Cardiac septum (tissue), 1 donor: ENCODE measurements at places on chromosomes 2 and 18. TPM values are rescaled to one million over a fixed set of nuclear protein-coding genes. Genes with fewer than 3 reads are reported as not detected.

DNA sequence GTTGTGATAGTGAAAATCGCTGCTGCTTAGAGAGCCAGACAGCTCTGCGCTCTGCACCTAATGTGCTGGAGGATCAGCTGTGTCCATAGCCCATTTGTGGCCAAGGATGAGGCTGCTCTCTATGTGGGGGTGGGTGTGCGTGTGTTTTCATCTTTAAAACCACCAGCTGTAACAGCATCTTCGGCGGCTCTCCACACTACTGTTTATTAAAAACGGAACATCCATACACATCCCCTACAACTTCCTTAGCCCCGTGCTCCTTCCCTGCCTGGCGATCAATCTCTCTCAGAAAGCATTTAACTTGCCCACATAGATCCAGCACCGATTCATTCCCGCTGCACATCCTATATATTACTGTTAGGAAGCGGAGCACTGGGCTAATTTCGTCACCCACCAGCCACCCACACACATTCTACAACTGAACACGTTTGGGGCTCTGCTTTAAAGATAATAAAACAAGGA, 1.6 kb downstream of the CELF4 start:
- DNase-seq: no peak

DNA sequence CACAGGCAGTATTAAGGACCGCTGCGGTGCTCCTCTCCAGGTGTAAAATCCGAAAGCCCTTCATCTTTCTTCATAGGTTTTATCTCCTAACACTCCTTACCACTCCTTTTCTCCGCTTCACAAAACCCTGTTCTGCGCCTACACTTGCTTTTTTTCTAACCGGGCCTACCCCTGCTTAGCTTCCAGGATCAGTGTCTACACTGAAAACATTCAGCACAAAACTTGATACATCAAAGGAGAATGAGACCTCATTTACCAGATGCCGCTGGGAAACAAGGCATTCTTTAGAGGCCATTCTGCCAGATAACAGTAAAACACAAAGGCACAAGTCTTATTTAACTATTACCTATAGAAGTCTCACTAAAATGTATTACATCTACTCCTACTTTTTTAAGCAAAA, 13.1 kb downstream of the CHST10 start:
- no peak for DNase-seq

DNA sequence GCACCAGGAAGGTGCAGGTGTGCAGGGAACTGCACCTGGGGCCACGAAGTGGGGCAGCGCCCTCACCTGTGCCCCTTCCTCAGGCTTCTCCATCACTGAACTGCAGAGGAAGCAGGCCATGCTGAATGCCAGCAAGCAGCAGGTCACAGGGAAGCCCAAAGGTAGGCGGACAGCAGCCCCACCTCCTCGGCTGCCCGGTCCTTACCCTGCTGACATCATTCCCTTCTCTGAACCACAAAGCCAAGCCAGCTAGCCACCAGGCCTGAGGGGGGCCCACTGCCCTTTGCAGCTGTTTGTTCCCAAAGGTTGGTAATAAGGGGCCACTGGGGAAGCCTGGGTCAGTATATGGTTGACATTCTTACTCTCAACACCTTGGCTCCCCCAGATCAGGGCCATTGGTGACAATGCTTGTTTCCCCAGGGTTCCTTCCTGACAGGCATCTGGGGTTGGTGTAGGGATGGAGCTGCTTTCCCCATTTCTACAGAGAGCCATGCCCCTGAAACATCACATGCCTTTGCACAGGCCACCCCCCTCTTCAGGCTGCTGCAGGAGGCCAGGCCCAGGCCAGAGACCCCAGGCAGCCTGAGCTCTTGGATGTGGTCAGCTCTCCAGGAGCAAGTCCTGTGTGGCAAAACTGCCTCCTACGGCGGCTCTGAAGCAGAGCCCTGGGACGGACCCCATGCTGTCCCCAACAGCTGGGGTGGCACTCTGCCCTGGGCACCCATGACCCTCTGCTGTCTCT, 47.8 kb downstream of the FAM168B start:
- DNase-seq: no peak

DNA sequence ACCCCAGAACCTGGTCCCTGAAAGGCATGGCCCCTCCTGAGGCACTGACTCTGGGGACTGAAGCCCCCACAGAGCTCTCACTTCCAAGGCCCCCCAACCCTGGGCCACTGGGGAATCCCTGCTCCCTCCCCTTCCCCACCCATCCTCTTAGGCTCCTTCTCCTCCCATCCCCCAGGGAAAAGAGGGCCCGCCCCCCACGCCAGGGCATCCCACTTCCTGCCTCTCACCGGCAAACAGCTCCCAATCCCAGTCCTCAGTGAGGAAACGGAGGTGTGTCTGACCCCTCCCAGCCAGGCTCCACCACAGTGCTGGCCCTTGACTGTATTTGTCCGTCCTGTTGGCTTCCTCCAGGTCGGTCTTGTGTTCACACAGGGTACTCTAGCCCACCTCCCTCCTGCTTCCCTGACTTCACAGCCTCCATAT, 35.0 kb upstream of the PTMA start:
- no peak for DNase-seq

CCDC142 gene
- 8.0 TPM for total RNA-seq
